ENCODE measurements at places on chromosomes 5 and 9. TPM values are rescaled to one million over a fixed set of nuclear protein-coding genes. Genes with fewer than 3 reads are reported as not detected.

LCN9 gene
- not detected for total RNA-seq

- peaks cover 6% of the 10 kb centered on the region for H3K4me1 ChIP-seq
- H3K36me3 ChIP-seq, result no peaks in the 10 kb centered on the region
- no peak for DNase-seq
- no peaks in the 10 kb centered on the region for H3K27me3 ChIP-seq
- H3K27ac ChIP-seq, result peak overlapping the region; percentile 83
These were observed 498.8 kb upstream of the CD180 start for GRCh38 chr5:67695369-67695768.

GRCh38 chr5:128276537-128277216 lies 193.1 kb downstream of the SLC12A2 start:
- no peak for DNase-seq
- no peaks in the 10 kb centered on the region for H3K27me3 ChIP-seq
- H3K4me1 ChIP-seq, result no peaks in the 10 kb centered on the region
- H3K36me3 ChIP-seq, result peaks cover 5% of the 10 kb centered on the region
- no peak overlapping the region for H3K27ac ChIP-seq
- no peak overlapping the region for H3K4me3 ChIP-seq

SPINK7 gene
- total RNA-seq, result not detected

ISL1 gene
- not detected for total RNA-seq

DNA sequence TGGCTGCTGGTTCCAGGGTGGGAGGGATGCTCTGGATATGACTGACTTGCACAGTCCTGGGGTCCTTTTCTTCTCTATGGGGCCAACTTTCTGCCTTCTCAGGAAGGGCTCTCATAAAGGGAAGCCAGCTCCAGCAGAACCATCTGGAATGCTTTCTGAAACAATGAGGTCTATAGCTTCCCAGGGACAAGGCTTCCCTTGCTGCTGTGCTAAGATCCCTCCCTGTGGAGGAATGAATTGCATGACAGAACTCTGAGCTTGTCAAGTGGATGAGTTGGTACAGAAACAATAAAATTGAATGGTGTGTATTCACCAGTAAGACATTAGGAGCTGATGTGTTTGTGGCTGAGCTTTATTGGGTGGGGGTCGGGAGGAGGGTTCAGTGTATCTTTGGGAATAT lies 19.8 kb downstream of the CKMT2 start:
- no peak overlapping the region for H3K27ac ChIP-seq
- no peaks in the 10 kb centered on the region for H3K27me3 ChIP-seq

DNA sequence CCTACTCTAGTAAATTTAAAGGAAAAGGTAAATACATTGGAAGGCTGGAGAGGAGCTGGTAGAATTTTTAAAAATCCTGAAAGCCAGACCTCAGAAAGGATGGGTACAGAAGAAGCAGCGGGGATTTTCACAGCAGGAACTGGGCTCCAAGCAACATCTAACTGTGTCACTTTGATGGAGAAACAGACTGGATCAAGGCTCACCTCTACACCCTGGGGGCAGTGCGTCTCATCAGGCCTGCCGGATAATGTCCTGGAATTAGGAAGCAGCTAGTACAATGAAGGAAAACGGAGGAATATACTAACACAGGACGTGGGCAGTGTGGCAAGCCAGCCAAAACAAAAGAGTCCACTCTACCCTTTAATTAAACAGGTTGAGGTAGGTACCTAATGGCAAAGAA lies 463.6 kb downstream of the TAF11L14 start:
- H3K27ac ChIP-seq, result no peak overlapping the region
- no peak overlapping the region for H3K4me3 ChIP-seq
- no peaks in the 10 kb centered on the region for H3K4me1 ChIP-seq
- DNase-seq, result no peak
- no peaks in the 10 kb centered on the region for H3K36me3 ChIP-seq

GRCh38 chr5:153352685-153353219 lies 137.7 kb upstream of the GRIA1 start:
- no peaks in the 10 kb centered on the region for H3K27me3 ChIP-seq
- no peaks in the 10 kb centered on the region for H3K36me3 ChIP-seq
- H3K4me1 ChIP-seq, result no peaks in the 10 kb centered on the region
- no peak overlapping the region for H3K4me3 ChIP-seq

ATP10B gene
- total RNA-seq, result 17.7 TPM

CYSRT1 gene
- total RNA-seq, result not detected

- DNase-seq, result no peak
- H3K4me3 ChIP-seq, result no peak overlapping the region
- no peak overlapping the region for H3K27ac ChIP-seq
- H3K27me3 ChIP-seq, result no peaks in the 10 kb centered on the region
- no peaks in the 10 kb centered on the region for H3K4me1 ChIP-seq
These were observed 102.2 kb upstream of the TARS1 start for GRCh38 chr5:33338336-33339110.

OSMR gene
- total RNA-seq, result 97.5 TPM

- DNase-seq, result no peak
- H3K36me3 ChIP-seq, result no peaks in the 10 kb centered on the region
- no peaks in the 10 kb centered on the region for H3K4me1 ChIP-seq
These were observed 75.2 kb upstream of the CPEB4 start for GRCh38 chr5:173812811-173813550.

SV2C gene
- 1.4 TPM for total RNA-seq

GRCh38 chr9:569296-569695 lies 272.2 kb upstream of the DMRT1 start:
- H3K4me3 ChIP-seq, result no peak overlapping the region
- H3K4me1 ChIP-seq, result peaks cover 19% of the 10 kb centered on the region
- no peaks in the 10 kb centered on the region for H3K27me3 ChIP-seq
- no peak for DNase-seq
- H3K36me3 ChIP-seq, result no peaks in the 10 kb centered on the region
- H3K27ac ChIP-seq, result no peak overlapping the region

HK3 gene
- total RNA-seq, result 24.0 TPM

LRRTM2 gene
- 1.2 TPM for total RNA-seq

SARDH gene
- 16.4 TPM for total RNA-seq

GRCh38 chr5:173618927-173619519 lies 2.6 kb upstream of the BOD1 start:
- H3K27me3 ChIP-seq, result no peaks in the 10 kb centered on the region
- H3K36me3 ChIP-seq, result no peaks in the 10 kb centered on the region
- H3K4me1 ChIP-seq, result peaks cover 3% of the 10 kb centered on the region
- no peak overlapping the region for H3K4me3 ChIP-seq

DNA sequence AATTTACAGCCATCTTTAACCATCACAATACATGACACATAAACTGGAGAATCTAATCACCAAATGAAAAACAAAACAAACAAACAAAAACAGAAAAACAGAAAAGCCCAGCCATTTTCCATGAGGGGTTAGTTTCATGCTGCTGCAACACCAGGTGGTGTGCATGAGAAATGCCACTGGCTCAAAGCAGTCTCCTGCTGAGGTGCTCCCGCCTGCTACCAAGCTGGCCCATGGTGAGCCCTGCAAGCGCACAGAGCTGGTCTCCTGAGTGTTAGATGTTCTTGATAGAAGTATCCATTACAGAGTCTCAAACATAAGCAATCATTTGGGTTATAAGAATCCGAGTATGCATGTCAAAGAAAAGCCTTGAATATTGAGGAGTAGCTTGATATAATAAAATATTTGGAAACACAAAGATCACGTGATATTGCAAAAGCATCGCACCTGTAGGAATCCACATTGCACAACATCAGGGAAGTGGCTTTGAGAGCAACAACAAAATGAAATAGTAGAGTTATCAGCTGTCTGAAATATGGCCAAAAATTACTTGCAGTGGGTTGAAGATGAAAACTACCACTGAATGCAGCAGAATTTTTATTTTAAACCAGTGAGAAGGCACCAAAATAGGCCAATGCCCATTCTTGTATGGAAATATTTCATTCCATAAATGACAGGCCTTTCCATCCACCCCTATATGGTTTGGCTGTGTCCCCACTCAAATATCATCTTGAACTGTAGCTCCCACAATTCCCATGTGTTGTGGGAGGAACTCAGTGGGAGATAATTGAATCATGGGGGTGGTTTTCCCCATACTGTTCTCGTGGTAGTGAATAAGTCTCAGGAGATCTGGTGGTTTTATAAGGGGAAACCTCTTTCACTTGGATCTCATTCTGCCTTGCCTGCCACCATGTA lies 194.8 kb downstream of the SYK start:
- H3K27ac ChIP-seq, result no peak overlapping the region
- H3K27me3 ChIP-seq, result no peaks in the 10 kb centered on the region
- H3K4me1 ChIP-seq, result no peaks in the 10 kb centered on the region
- no peak overlapping the region for H3K4me3 ChIP-seq

DNA sequence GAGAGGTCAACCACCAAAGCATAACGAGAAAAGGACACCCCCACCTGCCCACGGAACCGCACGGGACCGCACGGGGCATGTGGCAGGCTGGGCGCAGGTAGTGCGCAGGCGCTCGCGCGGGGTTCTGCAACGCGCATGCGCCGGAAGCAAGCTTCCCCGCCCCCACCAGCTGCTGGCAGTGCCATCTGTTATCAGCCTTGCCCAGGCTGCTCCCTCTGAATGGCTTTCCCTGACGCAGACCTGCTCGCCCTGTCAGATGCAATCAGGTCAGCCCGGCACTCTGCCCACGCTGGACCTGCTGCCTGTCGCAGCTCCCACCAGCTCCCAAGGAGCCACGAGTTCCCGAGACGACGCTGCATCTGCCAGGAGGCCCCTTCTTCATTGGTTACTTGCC lies 22.8 kb downstream of the PTCH1 start:
- H3K4me1 ChIP-seq, result no peaks in the 10 kb centered on the region
- H3K27ac ChIP-seq, result no peak overlapping the region
- H3K4me3 ChIP-seq, result no peak overlapping the region
- H3K27me3 ChIP-seq, result no peaks in the 10 kb centered on the region

HOMER1 gene
- 5.7 TPM for total RNA-seq

GADD45G gene
- total RNA-seq, result 26.4 TPM

DNA sequence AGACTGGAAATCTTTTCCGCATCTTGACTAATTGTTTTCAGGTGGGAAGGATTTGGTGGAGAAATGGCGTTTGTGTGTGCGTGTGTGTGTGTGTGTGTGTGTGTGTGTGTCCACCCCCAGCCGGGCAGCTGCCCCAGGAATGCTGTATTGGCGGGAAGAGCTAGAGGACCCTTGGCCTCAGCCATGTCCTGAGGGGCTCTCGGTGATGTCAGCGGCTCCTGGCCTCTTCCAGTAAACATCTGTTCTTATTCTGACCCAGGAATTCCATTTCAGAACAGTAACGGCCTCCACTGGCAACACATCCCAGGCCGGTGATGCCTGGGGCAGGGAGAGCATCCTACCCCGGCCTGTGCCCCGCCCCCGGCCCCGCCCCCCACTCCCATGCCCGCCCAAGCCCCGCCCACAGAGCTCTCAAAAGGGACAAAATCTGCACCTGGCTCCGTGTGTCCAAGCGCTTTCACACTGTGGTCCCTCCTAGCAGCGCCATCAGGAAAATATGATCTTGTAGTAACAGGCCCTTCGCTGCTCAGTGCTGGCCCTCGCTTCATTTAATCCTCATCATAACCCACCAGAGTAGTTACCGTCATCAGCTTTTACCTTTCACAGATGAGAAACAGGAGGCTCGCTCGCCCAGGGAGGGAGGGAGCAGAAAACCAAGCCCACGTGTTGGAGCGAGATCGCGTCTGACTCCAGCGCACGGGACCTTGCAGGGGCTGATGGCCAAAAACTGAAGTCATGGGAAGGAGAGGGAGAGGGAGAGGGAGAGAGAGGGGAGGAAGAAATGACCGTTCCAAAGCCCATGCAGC lies 18.9 kb downstream of the ADAMTS2 start:
- H3K36me3 ChIP-seq, result no peaks in the 10 kb centered on the region
- peak overlapping the region; percentile 79 for H3K27ac ChIP-seq
- peak; percentile 65 for DNase-seq
- no peaks in the 10 kb centered on the region for H3K4me1 ChIP-seq

DNA sequence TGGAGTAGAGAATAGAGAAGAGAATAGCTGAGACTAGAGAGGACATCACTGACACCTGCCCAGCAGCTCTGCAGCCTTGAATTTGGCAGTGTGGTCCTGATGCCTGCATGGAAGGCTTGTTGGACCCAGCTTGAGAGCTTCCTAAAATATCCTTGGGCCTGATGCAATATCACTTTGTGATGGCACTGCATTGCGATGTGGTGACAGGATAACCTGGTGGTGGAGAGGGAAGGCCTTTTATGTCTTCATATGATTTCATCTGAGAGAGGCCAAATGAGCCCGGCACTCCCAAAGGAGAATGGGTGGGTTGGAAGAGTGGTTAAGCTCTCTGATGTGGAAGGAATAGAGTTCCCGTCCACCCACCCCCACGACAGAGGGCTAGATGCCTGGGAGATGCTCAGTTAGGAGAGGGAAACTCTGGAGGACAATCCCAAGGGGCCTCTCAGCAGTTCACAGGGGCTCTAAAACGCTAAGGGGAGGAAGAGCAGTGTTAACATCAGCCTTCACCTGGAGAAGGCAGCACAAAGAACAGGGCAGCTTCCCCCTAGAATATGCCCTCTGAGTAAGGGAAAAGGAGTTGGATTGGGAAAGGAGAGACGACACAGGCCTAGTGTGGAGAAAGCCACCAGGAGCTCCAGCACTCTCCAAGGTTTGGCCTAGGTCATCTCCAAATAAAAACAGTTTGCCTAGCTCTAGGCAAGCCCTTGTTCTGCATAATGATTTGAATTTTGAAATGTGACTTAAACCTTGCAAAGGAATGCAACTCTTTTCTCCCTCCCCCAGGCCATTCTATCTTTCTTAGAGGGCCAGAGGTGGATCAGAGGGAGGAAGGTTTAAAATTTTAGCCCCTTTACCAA lies 99.8 kb upstream of the SSBP2 start:
- H3K27me3 ChIP-seq, result no peaks in the 10 kb centered on the region
- no peaks in the 10 kb centered on the region for H3K4me1 ChIP-seq
- DNase-seq, result no peak
- peak overlapping the region; percentile 79 for H3K27ac ChIP-seq
- peak overlapping the region; percentile 63 for H3K4me3 ChIP-seq
- H3K36me3 ChIP-seq, result no peaks in the 10 kb centered on the region

TEK gene
- total RNA-seq, result 14.7 TPM

- H3K36me3 ChIP-seq, result no peaks in the 10 kb centered on the region
- H3K4me1 ChIP-seq, result no peaks in the 10 kb centered on the region
- H3K27me3 ChIP-seq, result no peaks in the 10 kb centered on the region
- no peak overlapping the region for H3K27ac ChIP-seq
- DNase-seq, result no peak
These were observed 429.1 kb upstream of the IRX4 start for GRCh38 chr5:2311851-2312250.

AGTPBP1 gene
- 22.5 TPM for total RNA-seq

DNA sequence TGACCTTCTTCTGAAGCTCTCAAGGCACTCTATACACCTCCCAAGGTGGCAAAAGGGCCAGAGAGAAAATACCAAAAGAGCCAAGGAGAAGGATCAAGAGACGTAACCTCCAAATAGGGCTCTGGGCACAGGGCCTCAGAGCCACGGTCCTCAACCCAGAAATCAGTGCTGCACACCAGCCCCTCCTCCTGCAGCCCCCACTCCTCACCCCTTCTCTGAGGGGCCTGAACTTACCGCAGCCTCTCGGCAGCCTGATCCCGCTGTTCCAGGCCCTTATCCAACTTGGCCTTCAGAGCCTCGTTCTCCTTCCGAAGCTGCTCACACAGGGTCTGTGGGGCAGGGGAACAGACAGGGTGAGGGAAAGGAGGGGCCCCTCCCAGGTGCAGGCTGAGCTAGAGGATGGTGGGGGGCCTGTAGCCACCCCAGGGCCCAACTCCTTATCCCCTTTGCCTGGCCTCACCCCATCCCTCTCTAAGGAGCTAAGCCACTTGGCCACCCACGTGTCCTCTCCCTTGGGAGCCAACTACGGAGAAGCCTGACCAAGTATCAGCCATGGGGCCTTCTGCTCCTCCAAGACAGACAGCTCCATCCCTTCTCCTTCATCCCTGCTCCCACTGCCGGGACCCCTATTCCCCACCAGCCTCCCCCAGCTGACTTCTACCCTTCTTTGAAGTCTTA lies 28.8 kb downstream of the TNIP1 start:
- DNase-seq, result no peak
- H3K36me3 ChIP-seq, result no peaks in the 10 kb centered on the region
- no peaks in the 10 kb centered on the region for H3K27me3 ChIP-seq
- H3K4me3 ChIP-seq, result no peak overlapping the region
- H3K27ac ChIP-seq, result no peak overlapping the region

Data from tibial nerve (tissue), 4 donors.